ENCODE measurements at places on chromosomes 6 and 20. TPM values are rescaled to one million over a fixed set of nuclear protein-coding genes. Genes with fewer than 3 reads are reported as not detected.

C6orf120 gene
- total RNA-seq: 27.1 TPM

MUC22 gene
- not detected for total RNA-seq

IP6K3 gene
- total RNA-seq: under 0.01 TPM

GRCh38 chr20:49496553-49497397 lies 14.3 kb upstream of the KCNB1 start:
- DNase-seq: no peak

GRCh38 chr6:97438011-97438671 lies 155.1 kb upstream of the MMS22L start:
- no peak for DNase-seq

DNA sequence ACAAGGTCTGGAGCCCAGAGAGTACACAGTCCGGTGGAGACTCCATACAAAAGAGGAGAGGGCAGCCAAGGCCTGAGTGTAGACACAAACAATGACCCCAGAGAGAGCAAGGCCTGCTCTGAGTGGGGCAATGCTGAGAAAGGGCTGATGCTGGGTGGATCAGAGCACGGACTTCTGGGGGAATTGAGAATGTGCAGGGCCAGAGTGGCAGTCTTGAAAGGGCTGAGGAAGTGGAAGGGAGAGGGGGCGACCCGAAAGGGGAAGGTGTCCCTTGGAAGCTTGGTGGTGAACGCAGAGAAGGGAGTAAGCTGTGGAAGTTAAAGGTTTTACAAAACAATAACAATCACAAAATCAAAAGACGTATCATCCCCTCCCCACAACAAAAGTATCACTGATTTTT lies 12.0 kb upstream of the GRM4 start:
- no peak for DNase-seq

DNA sequence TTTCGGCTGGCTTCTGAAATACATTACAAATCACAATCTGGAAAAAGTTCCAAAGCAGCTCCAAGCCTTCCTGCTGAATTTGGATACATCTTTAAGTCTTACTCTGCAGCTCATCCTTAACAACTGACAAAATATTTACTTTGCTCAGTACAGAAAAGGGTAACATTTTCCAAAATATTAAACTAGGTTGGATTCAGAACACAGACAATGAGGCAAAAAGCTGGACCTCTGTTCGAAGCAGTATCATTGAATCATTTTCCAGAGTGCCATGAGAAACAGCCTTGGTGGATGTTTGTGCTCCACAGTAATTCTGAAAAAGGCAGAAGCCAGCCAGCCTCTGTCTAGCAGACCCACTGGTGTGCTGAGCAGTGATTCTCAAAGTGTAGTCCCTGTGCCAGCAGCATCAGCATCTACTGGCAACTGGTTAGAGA lies 162.1 kb downstream of the AIG1 start:
- DNase-seq: no peak

- no peak for DNase-seq
These were observed 446.8 kb downstream of the TFAP2B start for GRCh38 chr6:51265426-51265825.

GRCh38 chr20:3866464-3866863 lies 19.8 kb downstream of the MAVS start:
- DNase-seq: no peak

DNA sequence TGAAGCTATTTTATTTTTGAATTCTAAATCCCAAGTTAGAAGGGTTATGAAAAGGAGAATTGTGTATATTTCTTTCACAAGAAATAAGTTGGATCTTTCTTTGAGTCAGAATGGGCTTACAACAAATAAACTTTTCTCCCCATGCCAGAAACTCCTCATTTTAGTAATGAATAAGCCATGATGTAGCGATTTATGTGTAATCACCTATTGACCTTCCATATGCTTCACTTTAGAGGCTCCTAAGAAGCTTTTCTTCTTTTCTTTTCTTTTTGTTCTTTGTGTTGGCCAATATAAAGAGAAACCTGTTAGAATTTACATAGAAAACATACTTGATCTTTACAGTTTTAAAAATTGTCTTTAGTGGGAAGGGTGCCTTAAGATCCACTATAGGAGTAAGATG lies 370.2 kb downstream of the UTRN start:
- no peak for DNase-seq

All from dermis blood vessel endothelial cell (primary cell).